Islet precursor cell (in vitro differentiated cells): ENCODE measurements at places on chromosomes 2 and 18.

DNA sequence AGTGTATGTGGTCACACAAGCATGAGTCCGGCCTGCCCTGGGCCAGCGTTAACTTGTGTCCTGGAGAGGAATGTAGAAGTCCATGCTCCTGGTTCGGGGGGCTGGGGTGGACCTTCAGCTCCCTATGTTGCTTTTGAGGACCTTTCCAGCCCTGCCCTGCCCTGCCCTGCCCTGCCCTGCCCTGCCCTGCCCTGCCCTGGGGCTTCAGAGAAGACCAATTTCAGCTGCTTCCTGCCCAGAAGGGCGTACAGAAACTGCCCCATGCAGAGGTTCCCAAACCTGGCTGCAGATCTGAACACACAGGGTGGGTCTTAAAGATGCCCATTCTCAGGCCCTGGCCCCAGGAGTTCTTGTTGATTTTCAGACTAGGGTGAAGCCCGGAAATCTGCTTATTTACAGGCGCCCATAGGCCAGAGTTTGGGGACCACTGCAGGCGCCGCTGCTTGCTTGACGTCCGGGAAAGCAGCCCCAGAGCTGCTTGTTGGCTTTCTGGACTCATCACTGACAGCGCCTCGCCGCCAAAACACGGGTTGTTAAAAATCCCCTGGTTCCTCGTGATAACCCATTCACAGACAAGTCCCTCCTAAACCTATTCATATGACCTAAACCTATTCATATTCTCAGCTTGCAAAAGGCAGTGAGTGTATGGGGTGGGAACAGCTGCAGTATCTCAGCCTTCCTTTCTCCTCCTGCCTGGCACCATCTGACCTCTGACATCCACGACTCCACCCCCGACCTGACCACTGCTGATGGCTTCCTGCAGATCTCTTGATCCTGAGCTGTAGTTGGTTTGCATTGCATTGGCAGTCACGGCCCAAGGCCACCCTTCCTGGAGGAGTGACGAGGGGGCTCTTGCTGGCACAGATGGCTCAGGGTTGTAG, 198.3 kb downstream of the GLI2 start:
- DNase-seq, result peak; percentile 78

- peak; percentile 72 for DNase-seq
These were observed 321.5 kb upstream of the NT5C1B start for GRCh38 chr2:18910843-18911242.

DNA sequence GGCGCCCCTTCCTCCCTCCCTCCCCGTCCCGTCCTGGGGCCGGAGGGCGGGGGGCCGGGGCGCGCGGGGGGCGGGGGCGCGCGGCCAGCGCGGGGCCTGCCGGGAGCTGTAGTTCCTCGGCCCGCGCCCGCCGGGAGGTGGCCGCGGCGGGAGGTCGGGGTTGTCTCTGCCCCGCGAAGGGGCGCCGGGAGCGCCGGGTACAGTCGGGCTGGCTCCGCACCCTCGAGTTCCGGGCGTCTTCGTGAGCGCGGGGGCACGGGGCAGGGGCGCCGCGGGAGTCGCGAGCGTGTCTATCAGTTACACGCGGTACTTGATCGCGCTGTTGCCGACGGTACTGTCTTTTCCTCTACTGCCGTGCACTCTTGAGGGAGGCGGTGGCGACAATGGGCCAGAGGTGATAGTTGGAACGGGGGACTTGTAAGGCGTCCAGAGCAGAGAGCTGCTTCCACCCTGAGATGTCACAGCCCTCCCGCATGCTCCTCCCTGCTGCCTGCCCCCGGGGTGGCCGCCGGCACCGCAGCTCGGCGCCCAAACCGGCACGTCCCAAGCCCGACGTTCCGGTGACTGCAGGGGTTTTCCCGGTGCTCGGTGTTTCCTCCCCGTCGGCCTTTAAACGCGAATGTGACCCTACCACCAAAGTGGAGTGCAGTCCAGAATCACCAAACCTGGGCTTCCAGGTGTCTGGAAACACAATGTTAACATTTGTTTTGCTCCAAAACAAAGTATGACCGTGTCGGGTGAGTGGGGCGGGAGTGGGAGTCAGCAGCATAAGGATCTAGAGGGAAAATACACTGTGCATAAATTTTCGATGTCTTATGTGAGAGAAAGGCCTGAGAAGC, at the start of gene PRKD3:
TSS of gene PRKD3 (minus strand) at position 48 of the 839 bp plus-strand sequence. CDS start 8,309 bp downstream, outside the sequence.
- peak; percentile 92 for DNase-seq

- DNase-seq, result no peak
These were observed 47.0 kb downstream of the SLC9A4 start for GRCh38 chr2:102520009-102520408.

DNA sequence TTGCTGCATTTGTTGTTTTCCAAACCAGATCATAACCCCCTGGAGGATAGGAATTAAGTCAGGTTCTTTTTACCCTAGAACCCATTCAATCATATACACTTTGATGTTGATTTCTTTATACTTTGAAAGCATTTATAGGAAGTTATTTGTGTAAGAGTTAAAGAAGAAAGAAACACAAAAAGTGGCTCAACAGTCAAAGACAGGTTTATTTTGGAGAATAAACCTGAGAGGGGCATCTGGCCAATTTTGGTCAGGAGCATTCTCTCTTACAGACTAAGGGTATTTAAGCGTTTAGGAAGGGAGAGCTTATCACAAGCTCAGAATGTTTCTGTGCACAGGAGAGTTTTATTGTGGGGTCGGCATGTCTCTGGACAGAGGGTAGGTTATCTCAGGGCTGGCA, 398.0 kb downstream of the SPAG16 start:
- no peak for DNase-seq

- no peak for DNase-seq
These were observed 96.7 kb downstream of the LRP2 start for GRCh38 chr2:169265591-169265990.

DNA sequence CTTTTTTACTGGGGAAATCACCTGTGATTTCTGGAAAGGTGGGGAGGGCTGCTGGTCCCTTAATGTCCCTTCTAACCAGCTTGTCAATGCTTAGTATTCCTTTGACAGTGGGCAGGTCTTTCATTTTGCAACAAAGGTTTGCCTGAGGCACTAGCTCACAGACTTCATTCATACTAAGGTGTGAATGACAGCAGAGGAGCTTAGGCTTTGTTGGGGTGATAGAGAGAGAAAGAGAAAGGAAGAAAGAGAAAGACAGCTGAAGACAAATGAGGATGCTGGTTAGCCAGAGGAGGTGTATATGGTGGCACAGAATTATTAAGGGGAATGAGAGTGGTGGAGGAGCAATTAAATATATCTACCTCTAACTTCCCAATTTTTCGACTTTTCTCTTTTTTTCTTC, 28.9 kb upstream of the GTF2A1L start:
- peak; percentile 66 for DNase-seq

DNA sequence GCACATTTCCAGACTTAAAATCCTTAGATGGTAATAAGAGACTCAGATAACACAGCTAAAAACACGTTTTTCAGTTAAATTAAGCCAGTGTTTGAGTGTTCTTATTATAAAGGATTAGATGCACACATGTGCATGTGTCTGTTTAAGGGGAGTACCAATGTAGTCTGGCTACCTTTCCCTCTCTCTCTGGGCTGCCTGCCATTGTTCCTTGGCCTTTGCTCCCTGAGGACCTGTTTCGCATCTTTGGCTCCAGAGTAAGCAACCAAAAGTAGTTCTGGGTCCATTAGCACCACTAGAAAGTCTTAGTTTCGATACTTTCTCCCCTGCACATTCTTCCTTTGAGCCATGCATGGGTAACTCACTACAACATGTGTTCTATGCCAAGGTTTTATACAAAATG, 228.3 kb downstream of the TPGS2 start:
- DNase-seq, result no peak
